Foreskin keratinocyte (primary cell): ENCODE measurements at places on chromosomes 2 and 18. TPM values are rescaled to one million over a fixed set of nuclear protein-coding genes. Genes with fewer than 3 reads are reported as not detected.

The CREG2 gene
- 1.1 and 1.5 TPM in 2 replicates for total RNA-seq

The ADGRF3 gene
- total RNA-seq = 0.04 TPM in 1 of 2 replicates, not detected in the other

The DIS3L2 gene
- total RNA-seq = 19.6 and 21.0 TPM in 2 replicates

The AQP12A gene
- total RNA-seq = not detected in 2 replicates

The RAB6D gene
- 0.07 TPM in 2 replicates for total RNA-seq

The CXCR1 gene
- 0.28 and 0.41 TPM in 2 replicates for total RNA-seq

The CDKL4 gene
- not detected in 2 replicates for total RNA-seq

The ARHGAP25 gene
- total RNA-seq = 17.5 and 19.6 TPM in 2 replicates

The PRLH gene
- not detected in 2 replicates for total RNA-seq

The CHRNG gene
- total RNA-seq = not detected in 2 replicates

The DSG1 gene
- 0.32 and 0.37 TPM in 2 replicates for total RNA-seq

The AKAIN1 gene
- total RNA-seq = not detected in 2 replicates

The HADHB gene
- 68.9 and 74.9 TPM in 2 replicates for total RNA-seq

The EDAR gene
- 0.03 TPM in 1 of 2 replicates, not detected in the other for total RNA-seq

The STAT4 gene
- total RNA-seq = 0.46 and 0.71 TPM in 2 replicates

The FAM168B gene
- 66.4 and 67.1 TPM in 2 replicates for total RNA-seq

The POTEJ gene
- not detected in 2 replicates for total RNA-seq
